ENCODE measurements at places on chromosomes 1 and 21. TPM values are rescaled to one million over a fixed set of nuclear protein-coding genes. Genes with fewer than 3 reads are reported as not detected.

DNA sequence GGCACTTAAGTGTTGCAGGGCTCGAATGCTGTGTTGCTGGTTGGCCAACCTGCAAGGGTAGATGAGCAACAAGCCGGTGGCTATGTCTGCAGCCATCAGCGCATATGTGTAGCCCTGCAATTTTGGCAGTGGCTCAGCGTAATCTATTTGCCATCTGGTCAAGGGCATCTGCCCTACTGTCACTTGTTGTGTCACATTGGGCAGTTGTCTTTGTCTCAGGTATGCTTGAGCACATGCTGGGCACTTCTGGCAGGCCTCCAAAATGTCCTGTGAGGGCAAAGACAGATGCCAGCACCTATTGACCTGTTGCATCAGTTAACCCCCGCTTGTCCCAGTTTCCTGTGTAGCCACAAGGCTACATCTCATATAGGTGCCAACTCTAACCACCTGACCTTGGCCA lies 111.8 kb downstream of the GDAP2 start:
- DNase-seq = no peak

DNA sequence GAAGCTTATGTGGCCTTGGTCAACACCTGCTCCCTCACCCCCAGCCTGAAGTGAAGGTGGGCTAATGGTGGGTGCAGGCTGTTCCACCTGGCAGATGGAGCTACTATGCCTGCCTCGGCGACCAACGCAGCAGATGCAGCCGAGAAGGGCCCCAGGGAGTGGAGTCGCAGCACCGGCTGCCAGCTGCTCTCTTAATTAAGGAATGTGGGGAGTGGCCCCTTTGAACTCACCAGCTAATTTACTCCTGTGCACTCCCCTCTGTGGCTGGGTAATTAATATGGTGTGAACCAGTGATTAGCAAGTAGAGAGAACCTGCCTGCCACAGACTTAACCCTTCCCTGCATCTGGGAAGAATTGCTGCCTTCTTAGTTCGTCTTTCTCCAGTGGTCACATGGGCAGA lies 3.3 kb upstream of the SLAMF8 start:
- no peak for DNase-seq

DNA sequence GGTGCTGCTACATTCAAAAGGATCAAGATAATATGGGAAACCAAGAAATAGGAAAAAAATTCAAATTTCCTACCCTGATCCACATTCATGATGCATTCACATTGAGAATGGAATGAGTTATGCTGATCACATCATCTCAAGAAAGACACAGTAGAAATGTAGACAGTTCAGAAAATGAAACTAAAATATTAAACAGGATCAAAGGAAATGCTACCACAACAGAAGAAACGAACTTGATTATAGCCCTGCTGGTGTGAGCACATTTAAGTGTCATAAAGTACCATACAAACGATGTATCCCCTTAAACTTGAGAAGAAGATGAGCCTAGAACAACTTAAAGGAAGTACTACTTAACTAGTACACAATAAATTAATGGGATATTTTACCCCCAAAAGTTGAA lies 21.3 kb downstream of the SYDE2 start:
- no peak for DNase-seq

GRCh38 chr1:111466480-111466879 lies 7.3 kb upstream of the C1orf162 start:
- DNase-seq = no peak

GRCh38 chr1:119617751-119618691 lies 30.0 kb downstream of the ZNF697 start:
- DNase-seq = peak; percentile 60

GRCh38 chr1:60078182-60078581 lies 4.6 kb upstream of the C1orf87 start:
- DNase-seq = no peak

GRCh38 chr1:7235871-7236517 lies 450.7 kb downstream of the CAMTA1 start:
- no peak for DNase-seq

- no peak for DNase-seq
Observed at GRCh38 chr21:45623436-45623835, 20.1 kb upstream of the PCBP3 start.

DNA sequence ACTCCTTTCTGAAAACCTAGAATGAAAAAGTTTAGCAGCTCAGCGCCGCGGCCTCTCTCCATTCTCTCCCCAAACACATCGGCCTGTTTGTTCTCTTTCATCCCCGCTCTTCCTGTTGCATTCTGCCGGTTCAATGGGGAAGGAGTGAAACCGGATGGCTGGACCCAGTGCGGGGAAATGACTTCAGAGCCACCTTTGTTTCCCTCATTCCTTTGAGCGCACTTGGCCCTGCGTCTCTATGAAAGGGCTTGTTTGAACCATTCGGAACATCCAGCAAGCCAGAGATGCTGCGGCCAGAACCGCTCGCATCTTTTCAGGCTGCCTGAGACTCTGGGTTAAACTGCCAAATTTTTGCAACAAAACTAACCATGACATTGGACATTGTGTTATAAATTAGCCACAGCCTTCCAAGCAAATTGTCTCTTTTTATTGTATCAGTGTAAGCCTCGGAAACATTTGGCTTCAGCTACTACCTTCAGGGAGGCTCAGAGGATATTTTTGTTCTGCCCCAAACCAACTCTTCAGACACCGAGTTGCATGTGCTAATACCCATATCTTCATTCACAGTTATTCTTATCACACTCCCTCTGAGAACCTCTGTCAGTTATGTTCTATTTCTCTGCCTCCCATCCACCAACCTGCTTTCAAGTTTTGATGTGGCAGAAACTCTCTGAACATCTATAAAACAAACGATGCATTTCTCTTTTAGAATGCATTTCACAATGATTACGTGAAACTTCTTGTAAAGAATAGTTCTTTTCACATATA lies 5.1 kb upstream of the OLIG1 start:
- DNase-seq = no peak

- DNase-seq = peak; percentile 58
Observed at GRCh38 chr1:23593556-23594148, 34.4 kb upstream of the ID3 start.

GRCh38 chr1:2777424-2778219 lies 23.9 kb downstream of the TTC34 start:
- DNase-seq = no peak

The ZNF593OS gene
- total RNA-seq = 0.33 TPM

The CYYR1 gene
- 17.5 TPM for total RNA-seq

The AMPD1 gene
- not detected for total RNA-seq

The PRAMEF20 gene
- not detected for total RNA-seq

Data from thyroid gland (tissue), 4 donors.